ENCODE measurements at places on chromosomes 5 and 9. TPM values are rescaled to one million over a fixed set of nuclear protein-coding genes. Genes with fewer than 3 reads are reported as not detected.

DNA sequence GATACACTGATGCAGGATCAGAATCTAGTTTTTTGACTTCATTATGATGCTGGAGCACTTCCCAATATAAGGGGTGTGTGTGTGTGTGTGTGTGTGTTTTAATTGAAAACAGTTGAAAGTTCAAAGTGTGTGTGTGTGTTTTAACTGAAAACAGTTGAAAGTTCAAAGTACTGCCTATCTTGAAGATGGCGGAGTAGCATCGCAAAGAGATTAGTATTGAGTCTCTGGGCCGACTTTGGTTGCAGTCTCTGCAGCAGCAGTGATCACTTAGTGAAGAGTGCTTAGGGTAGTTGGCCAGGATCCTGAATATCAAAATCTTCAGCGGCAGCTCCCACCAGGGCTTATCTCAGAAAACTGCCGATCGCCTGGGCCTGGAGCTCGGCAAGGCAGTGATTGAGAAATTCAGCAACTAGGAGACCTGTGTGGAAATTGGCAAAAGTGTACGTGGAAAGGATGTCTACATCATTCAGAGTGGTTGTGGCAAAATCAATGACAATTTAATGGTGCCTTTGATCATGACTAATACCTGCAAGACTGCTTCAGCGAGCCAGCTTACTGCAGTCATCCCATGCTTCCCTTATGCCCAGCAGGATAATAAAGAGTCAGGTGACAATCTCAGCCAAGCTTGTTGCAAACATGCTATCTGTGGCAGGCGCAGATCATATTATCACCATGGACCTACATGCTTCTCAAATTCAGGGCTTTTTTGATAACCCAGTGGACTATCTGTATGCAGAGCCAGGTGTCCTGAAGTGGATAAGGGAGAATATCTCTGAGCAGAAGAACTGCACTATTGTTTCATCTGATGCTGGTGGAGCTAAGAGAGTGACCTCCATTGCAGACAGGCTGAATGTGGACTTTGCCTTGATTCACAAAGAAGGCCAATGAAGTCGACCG is 7.3 kb upstream of the SCAI start:
- no peak for DNase-seq

DNA sequence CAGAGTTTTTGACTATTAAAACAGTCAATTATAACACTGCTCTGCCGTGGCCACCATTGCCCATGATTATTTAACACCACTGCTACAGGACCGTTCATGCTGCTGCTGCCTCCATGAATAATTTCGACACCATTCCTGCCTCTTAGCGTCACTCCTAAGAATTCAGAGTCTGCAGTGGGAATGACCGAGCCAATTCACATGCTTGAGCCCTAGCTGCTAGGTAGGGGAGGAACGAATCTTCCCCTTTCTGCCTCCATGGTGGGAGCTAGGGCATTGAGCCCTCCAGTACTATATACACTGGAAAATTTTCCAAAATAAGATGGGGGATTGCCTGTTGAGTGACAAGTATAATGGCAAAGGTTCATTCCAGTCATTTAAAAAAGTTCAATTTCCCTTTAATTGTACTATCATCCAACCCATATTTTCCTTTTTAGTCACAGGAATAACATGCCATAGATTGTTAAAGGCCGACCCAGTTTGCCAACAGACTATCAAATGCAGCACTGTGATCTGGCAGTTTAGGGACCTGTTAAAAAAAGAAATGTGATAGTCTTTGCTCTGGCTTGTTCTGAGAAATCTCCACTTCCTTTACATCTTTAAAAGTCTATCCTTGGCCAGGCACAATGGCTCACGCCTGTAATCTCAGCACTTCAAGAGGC is 13.5 kb upstream of the B4GALT1 start:
- no peak for DNase-seq

GRCh38 chr5:132813599-132814502 is 749 bp downstream of the SOWAHA start:
- DNase-seq = no peak

DNA sequence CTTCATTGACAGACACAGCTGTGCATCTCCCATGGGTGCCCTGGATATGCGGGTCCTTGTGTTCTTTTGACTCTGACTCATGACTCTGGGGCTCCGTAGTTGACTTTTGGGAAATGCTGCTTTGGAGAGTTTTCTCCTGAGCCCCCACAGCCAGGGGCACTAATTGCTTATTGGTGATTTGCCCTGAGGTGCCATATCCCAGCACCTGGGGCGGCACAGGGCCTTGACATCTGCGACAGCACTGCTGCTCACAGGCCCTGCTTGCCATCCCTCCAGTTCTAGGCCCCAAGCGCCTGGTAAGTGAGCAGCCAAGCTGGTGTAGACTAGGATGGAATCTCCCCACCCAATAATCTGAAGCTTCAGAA is 75.1 kb downstream of the AMBP start:
- DNase-seq = no peak

DNA sequence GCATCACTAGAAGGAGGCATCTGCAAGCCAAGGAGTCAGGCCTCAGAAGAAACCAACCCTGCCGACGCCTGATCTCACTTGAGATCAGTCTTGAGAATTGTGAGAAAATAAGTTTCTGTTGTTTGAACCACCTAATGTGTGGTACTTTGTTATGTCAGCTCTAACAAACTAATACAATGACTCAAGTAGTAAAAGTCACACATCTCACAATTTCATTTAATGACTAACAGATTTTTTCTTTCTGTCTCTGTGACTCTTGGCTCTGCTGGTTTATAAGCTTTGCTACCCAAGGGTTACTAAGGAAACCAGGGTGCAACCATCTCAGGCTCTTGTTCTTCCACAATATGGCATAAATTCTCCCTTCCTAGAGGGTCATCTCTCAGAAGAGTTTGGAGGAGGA is 315.8 kb upstream of the GRAMD2B start:
- no peak for DNase-seq

- DNase-seq = peak; percentile 67
Observed at GRCh38 chr5:89437450-89438435, 554.8 kb upstream of the MEF2C start.

DNA sequence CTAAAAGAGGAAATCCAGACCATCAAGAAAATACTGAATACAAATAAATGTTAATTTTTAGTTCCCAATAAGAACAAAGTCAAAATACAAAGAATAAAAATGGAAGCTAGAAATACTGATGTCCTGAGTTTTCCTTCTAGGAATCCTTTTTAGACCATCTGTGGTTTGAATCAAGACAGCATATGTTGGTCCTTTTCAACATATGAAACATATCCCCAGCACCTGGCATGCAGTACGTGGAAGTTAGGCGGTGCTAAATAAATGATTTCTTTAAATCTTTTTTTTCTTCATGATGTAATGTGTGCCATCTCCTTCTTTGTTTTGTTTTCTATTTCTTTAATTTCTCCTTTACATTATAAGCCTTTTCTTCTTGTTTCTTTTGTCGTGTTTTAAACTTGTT is 34.0 kb downstream of the KIAA1958 start:
- no peak for DNase-seq

- DNase-seq = peak; percentile 100
Observed at GRCh38 chr5:13985731-13986418, 41.4 kb upstream of the DNAH5 start.

- DNase-seq = peak; percentile 62
Observed at GRCh38 chr5:96141749-96142148, 180.1 kb upstream of the ELL2 start.

DNA sequence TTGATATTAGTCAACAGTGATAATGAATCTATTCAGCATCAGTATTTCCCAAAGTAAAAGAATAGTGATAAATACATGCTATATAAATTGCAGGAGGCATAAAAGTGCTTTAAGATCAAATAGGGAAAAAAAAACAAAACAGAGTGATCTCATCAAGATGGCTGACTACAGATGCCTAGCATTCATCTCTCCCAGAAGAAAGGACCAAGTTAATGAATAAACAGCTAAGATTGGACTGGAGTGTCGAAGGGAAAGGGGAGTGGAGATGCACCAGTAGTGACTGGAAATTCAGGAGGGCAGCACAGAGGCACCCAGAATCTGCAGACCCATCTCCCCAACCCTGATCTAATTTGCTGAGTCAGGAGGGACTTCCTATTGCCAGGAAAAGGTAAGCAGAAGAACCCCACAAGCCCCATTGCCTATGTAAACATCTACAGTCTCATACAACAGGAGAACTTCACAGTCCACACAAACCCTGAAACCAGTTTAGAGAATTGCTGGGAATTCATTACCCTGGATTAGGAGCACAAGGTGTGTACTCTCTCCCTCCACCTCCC is 699.4 kb downstream of the PTPRD start:
- DNase-seq = no peak

DNA sequence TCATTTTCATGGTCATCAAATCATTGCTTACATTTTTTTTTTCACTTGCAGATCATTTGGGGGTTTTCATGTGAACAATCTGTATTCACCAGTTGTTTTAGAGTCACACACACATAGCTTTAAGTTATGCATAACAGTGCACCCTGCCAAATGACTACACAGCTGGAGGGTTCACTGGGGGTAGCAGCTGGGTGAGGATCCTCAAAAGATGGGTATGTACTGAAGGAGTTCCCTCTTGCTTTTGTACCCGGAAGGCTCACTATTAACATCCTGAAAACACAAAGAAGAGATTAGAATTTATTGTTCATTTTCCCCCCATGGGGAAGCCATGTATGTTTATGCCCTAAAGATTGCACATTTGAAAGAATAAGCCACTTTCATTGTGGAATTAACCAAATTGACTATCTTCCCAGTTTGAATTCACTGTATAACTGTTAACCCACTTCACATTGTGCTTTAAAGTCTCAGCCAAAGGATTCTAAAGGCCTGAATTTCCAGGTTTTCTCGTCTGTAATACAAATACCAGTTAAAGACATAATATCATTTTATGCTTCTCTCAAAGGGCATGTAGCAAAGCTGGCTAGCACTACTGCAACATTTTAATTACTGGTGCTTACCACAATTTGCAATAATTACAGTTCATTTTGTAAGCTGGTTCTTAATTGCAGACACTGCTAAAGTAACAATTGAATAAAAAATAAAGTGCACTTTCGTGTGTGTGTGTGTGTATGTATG is 466.4 kb upstream of the MEF2C start:
- no peak for DNase-seq

- no peak for DNase-seq
Observed at GRCh38 chr5:150577378-150578139, 62.9 kb upstream of the SYNPO start.

DNA sequence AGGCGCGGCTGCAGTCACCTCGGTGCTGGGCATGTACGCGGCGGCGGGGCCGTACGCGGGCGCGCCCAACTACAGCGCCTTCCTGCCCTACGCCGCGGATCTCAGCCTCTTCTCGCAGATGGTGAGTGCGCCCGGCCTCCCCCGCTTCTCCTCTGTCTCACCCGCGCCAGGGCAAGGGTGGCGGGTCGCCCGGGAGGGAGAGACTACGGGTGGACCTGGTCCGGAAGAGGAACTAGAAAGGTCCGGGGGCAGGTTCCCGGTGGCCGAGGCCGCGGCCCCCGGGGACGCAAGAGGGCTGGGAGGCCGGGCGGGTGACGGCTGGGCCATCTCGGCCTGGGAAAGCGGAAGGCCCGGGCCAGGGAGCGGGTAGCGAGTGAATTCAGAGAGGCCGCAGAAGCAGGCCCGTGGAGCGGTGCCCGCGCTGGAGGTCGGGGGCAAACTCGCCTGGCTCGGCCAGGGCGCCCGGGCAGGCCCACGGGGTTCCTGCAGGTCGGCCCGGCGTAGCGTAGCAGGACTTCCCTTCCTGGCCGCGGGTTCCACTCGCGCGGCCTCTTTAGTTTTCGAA is 711 bp downstream of the IRX1 start:
- no peak for DNase-seq

- DNase-seq = no peak
Observed at GRCh38 chr5:40022057-40022456, 597.3 kb upstream of the DAB2 start.

- no peak for DNase-seq
Observed at GRCh38 chr5:169413416-169413815, 112.5 kb upstream of the SLIT3 start.

DNA sequence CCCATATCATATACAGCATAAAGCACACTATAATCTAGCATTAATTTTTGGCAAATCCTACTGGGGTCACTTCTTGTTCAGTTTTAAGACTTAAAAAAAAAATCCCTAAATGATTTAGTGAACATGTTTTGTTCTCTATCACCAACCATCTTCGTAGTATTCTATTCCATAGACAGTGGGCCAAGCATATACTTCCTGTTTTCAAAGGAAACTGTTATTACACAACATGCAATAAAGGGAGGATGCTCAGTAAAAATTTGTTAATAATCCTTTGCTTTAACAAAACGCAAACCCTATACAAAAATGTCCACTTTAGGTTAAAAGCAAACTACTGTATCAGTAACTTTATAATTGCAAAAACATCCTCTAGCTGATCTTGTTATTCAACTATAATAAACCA is 13.0 kb downstream of the CCNH start:
- no peak for DNase-seq

DNA sequence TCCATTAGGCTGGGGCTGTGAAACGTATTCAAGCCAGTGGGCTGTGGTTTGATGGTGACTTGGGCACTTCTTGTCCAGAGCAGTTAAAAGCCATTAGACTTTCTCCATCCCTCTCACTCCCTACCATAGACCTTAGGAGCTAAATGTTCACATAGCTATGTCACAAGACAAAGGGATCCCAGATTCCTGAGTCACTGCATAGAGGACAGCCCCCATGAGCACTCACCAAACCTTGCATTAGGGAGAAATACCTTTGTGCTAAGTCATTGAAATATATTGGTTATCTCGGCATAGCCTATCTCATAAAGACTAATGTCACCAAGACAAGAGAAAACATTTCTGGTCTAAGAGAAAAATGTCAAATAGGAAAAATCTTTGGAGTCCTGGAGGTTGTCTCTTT is 104.3 kb downstream of the TRPM6 start:
- DNase-seq = peak; percentile 62

- DNase-seq = no peak
Observed at GRCh38 chr9:89065921-89066320, 74.7 kb downstream of the S1PR3 start.

- DNase-seq = no peak
Observed at GRCh38 chr5:7606840-7607465, 211.0 kb downstream of the ADCY2 start.

- no peak for DNase-seq
Observed at GRCh38 chr5:15215056-15215455, 284.9 kb upstream of the FBXL7 start.

Gene TLE1
- total RNA-seq = 55.6 TPM

Gene NDST1
- total RNA-seq = 46.1 TPM

Gene OBP2B
- not detected for total RNA-seq

Gene HRH2
- total RNA-seq = not detected

Gene SPINK13
- total RNA-seq = not detected

Gene ELOVL7
- 0.69 TPM for total RNA-seq

Gene SOHLH1
- total RNA-seq = not detected

Gene HCN1
- not detected for total RNA-seq

Gene PLAC8L1
- total RNA-seq = not detected

Gene BRD3
- 4.4 TPM for total RNA-seq

Gene HTR4
- total RNA-seq = not detected

Data from PC-3 (cell line).